ENCODE measurements at places on chromosomes 12 and 14.
A peak's percentile ranks its signal among the peaks of the same experiment; 100 is the strongest.

- DNase-seq, result no peak
These were observed 491.2 kb downstream of the PCNX1 start for GRCh38 chr14:71398450-71398849.

DNA sequence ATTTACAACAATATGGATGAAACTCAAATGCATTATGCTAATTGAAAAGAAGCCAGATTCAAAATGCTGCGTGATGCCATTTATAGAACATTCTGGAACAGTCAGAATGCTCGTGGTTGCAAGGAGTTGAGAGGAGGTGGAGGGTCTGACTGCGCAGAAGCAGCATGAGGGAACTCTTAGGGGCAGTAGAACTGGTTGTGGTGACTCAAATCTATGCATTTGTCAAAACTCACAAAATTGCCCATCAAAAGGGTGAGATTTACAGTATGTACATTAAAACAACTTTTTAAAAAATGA lies 113.7 kb upstream of the PDZRN4 start:
- DNase-seq, result no peak

GRCh38 chr14:75011356-75011994 lies 8.8 kb downstream of the EIF2B2 start:
- no peak for DNase-seq

DNA sequence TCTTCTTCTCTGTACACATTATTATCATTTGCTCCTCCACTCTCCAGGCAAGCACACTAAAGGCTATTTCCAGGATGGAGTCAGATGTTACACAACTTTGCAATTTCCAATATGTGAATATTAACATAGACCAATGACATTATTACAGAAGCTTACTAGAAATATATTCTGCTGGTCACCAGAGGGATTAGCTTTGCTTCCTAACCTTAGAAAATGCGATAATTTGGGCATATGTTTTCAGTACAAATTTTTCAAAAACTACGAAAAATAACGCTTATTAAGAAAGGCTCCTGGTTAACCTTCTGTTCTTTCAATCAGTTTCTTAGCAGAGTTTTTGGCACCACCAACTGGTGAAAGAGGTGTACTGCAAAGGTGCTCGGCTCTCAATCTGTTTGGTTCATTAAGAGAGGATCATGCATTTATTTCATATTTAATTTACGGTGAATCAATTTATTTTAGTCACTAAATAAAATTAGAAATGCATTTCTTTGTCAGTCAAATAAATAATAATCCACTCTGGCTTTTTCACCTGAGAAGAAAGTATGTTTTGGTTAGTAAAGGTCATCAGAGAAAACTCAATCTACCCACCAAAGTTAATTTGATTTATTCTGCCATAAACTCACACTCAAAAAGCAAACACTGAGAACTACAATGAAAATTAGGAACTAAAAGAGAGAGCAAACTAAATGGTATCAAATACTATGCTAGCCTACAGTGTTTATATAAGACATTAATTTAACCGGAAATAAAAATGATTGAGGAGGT lies 39.2 kb downstream of the EFCAB11 start:
- peak; percentile 69 for DNase-seq

DNA sequence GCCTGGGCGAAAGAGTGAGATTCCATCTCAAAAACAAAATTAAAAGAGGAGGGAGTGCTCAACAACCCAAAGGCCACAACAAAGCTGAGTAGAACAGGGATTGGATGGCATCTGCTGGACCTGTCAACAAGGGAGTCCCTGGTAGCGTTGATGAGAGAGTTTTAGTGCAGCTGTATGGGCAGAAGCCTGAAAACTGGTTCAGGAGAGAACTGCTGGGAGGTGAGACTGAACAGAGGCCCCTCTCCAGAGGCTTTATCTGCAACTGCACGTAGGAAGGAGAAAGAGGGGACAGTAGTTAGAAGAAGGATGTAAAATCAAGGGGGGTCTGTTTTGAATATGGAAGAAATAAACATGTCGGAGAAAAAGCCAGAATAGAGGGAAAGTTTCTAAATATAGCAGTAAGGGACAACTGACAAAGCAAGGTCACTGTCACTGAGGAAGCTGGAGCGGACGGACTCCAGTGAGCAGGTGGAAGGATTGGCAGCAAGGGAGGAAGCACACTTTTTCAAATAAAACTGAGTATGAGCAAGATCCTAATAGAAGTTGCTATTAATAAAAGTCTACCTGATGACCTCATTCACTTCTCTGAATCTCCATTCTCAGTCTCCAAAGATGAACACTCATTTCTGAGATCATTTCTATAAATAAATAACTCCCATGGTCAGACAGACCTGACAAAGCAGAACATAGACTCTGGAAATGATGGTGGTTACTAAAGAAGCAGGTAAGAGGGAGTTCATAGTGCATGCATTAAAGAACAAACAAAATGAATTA lies 11.8 kb upstream of the ATF1 start:
- DNase-seq, result peak; percentile 25

GRCh38 chr14:101557811-101558738 lies 3.2 kb upstream of the DIO3 start:
- DNase-seq, result no peak

All from OCI-M1 (cell line).